ENCODE measurements at places on chromosomes 1 and 21.

GRCh38 chr1:203480525-203481084, 5.0 kb downstream of the PRELP start:
- DNase-seq: peak; percentile 86
- peak overlapping the region; percentile 54 for H3K4me3 ChIP-seq
- H3K27me3 ChIP-seq: no peaks in the 10 kb centered on the region
- peaks cover 11% of the 10 kb centered on the region for H3K36me3 ChIP-seq
- H3K27ac ChIP-seq: no peak overlapping the region

- no peak for DNase-seq
- H3K27ac ChIP-seq: no peak overlapping the region
- no peaks in the 10 kb centered on the region for H3K4me1 ChIP-seq
Measured at GRCh38 chr1:47725000-47725473, 272.1 kb downstream of the TRABD2B start.

GRCh38 chr21:35963920-35964451, 96.3 kb downstream of the SETD4 start:
- DNase-seq: no peak
- peaks cover 11% of the 10 kb centered on the region for H3K27me3 ChIP-seq
- H3K36me3 ChIP-seq: no peaks in the 10 kb centered on the region
- H3K4me1 ChIP-seq: no peaks in the 10 kb centered on the region

DNA sequence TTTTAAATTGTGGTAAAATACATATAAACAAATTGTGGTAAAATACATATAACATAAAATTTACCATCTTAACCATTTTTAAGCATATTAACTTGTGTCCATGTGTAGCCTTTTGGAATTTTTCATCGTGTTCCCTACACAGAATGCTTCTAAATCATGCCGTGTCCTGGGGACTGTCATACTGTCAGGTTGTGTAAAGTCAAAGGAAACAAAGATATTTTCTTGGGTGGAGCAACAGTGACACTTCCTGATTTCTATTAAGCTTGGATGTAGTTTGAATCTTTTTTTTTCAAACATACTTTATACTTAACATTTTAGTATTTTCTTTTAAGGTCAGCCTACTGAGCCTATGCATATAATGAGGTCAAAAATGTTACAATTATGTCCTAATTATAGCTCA, 32.3 kb downstream of the DOP1B start:
- H3K27ac ChIP-seq: no peak overlapping the region
- DNase-seq: no peak

DNA sequence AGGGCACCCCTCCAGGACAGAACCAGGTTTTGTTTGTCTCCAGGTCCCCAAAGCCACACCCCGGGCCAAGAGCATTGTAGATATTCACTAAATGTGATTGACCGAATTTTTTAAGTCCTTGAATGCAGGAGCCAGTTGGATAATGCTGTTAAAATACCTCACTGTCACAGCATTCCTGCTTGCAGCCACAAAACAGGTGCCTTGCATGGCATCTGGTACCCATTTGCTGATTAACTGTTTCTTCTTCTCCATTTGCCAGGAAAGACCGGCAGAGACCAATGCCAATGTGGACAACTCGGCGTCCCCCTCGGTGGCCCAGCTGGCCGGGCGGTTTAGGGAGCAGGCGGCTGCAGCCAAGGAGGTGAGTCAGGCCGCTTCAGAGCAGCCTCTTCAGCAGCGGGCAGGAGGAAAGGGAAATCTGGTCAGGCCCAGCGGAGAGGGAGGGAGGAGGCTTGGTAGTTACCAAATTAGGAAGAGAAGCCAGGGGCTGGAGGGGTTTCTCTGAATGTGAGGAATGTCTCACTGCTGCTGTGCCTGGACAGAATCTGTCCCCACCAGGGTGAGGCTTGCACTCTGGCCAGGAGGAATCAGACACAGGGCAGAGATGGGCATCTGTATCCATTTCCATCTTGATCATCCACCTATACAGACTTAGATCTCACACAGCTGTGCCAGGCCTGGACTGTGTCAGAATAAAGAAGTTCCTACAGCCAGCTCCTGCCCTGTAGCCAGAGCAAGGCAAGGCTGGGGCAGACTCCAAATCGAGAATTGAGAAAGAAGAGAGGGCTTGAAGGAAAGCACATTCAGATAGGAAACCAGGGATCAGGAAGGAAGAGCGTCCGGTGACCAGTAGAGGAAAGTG, 37.9 kb upstream of the MPZL1 start:
- H3K4me3 ChIP-seq: no peak overlapping the region
- no peak overlapping the region for H3K27ac ChIP-seq
- no peaks in the 10 kb centered on the region for H3K27me3 ChIP-seq

DNA sequence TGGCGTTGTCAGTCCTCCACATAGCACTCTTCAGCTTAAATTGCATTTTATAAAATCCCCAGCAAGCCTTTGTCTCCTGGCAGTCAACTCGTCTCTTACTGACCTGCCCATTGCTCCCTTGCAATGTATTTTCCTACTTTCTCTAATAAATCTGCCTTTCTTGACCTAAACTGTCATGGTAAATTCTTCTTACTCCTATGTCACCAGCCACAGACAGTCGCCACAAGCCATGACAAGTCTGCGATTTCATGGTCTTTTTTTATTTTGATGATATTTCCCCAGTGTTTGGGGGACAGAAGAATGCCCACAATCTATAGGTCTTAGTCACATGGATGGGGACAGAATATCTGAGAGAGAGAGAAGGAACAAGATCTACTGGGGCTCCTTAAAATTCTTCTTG, 8.4 kb downstream of the IFNAR2 start:
- no peaks in the 10 kb centered on the region for H3K27me3 ChIP-seq
- H3K36me3 ChIP-seq: peaks cover 11% of the 10 kb centered on the region
- no peak for DNase-seq

DNA sequence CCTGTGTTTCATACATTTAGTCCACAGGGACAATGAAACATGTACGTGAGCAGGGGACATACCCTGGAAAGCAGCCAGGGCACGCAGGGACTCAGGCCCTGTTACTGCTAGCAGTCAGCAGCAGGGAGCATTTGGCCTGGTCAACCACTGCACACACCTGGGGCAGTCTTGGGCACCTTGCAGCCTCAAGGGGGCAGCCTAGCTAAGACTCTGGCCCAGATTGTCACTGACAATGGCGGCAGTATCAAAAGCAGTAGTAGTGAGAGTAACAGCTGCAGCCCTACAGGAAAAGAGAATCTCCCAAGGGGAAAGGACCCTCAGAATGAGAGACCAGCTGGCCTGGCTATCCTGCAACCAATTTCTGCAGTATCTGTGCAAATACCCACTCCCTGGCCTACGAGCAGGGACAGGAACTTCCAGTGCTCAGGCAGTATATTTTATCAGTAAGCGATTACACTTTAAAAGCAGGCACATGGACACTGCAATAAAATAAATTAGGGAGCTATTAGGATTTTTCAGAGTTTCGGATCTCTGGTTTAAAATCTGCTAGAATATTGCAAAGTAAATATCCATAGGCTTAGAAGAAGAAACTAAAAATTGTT, 475.6 kb downstream of the LTN1 start:
- H3K36me3 ChIP-seq: no peaks in the 10 kb centered on the region
- no peak overlapping the region for H3K27ac ChIP-seq
- H3K4me1 ChIP-seq: no peaks in the 10 kb centered on the region
- no peak overlapping the region for H3K4me3 ChIP-seq

DNA sequence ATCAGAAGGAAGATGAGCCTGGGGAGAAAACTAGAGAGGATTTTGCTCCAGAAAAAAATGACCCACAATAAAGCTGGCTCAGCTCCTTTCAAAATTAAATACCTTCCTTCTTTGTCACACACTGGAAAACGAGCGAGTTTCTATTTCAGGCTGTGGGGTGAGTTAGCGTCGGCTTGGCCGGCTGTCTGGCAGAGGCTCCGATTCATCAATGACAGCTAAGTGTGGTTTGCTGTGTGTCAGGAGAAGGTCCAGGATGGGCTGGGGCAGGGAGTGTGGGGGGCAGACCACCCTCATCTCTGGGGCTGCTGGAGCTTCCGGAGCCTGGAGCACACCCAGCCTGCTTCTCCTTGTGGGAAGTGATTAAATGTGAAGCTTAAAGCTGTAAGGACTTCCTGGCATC, 120.2 kb downstream of the ETS2 start:
- peaks cover 10% of the 10 kb centered on the region for H3K4me1 ChIP-seq
- H3K27ac ChIP-seq: no peak overlapping the region
- peaks cover 3% of the 10 kb centered on the region for H3K27me3 ChIP-seq
- DNase-seq: peak; percentile 96

- DNase-seq: no peak
- peaks cover 24% of the 10 kb centered on the region for H3K36me3 ChIP-seq
- no peak overlapping the region for H3K27ac ChIP-seq
- no peaks in the 10 kb centered on the region for H3K27me3 ChIP-seq
- peaks cover 11% of the 10 kb centered on the region for H3K4me1 ChIP-seq
Measured at GRCh38 chr1:183075861-183076260, 52.6 kb downstream of the LAMC1 start.

GRCh38 chr21:22352088-22352487, 1353.9 kb downstream of the NCAM2 start:
- H3K4me3 ChIP-seq: no peak overlapping the region
- no peaks in the 10 kb centered on the region for H3K4me1 ChIP-seq
- no peaks in the 10 kb centered on the region for H3K27me3 ChIP-seq
- no peak overlapping the region for H3K27ac ChIP-seq
- DNase-seq: no peak

- peaks cover 36% of the 10 kb centered on the region for H3K27me3 ChIP-seq
- no peak for DNase-seq
- H3K4me1 ChIP-seq: no peaks in the 10 kb centered on the region
- H3K36me3 ChIP-seq: no peaks in the 10 kb centered on the region
- no peak overlapping the region for H3K27ac ChIP-seq
Measured at GRCh38 chr1:223622132-223622842, 43.2 kb downstream of the CAPN8 start.

DNA sequence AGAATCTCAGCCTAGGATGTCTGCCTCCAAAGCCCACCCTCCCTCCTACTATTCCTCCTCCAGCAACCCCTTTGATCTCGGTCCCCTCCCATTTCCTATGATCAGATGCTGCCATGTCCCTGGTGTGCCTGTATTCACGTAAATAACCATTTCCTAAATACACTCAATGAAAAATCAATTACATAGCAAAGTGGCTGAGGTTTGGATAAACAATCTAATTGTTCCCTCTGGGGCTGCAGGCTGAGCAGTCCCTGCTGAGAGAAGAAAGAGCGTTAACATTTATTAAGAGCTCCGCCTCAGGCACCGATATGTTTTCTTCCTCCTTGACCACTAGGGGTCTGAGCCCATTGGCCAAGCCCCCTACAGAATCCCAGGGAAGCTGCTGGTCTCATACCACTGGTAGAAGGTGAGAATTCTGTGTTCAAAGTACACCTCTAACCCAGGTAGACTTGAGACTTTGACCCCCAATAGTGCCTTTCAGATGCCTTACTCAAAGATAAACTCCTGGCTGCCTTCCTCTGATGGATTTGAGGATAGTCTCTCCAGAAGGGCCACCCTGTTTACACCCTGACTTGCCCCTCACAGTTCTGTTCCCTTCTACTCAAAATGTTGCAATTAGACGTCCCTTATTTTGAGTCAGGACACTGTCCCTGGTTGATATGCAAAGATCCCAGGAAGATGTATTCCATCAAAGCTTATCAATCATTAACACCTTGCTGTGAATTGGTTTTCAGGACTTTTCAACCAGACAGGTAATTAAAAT, 33.9 kb upstream of the CAMK1G start:
- H3K27me3 ChIP-seq: peaks cover 43% of the 10 kb centered on the region
- peaks cover 1% of the 10 kb centered on the region for H3K4me1 ChIP-seq
- H3K4me3 ChIP-seq: no peak overlapping the region

Data from mesenchymal stem cell (in vitro differentiated cells and primary cell).